IMR-90 (cell line): ENCODE measurements at places on chromosomes 16 and 17. TPM values are rescaled to one million over a fixed set of nuclear protein-coding genes. Genes with fewer than 3 reads are reported as not detected.

Gene WNT9B
- total RNA-seq: not detected in 2 replicates

Gene KATNB1
- 10.9 and 14.2 TPM in 2 replicates for total RNA-seq

Gene MARVELD3
- total RNA-seq: not detected in 2 replicates

Gene ANKFN1
- total RNA-seq: under 0.01 TPM in 1 of 2 replicates, not detected in the other

Gene TAT
- total RNA-seq: not detected in 2 replicates

Gene SLC5A11
- total RNA-seq: under 0.01 TPM in 1 of 2 replicates, not detected in the other

Gene CDRT15L2
- not detected in 2 replicates for total RNA-seq

Gene CACNG5
- total RNA-seq: not detected in 2 replicates

Gene ETV4
- 3.3 and 4.3 TPM in 2 replicates for total RNA-seq

Gene HS3ST3A1
- 7.5 and 9.0 TPM in 2 replicates for total RNA-seq

Gene SLC13A2
- not detected in 2 replicates for total RNA-seq
